Fibroblast of lung (primary cell): ENCODE measurements at places on chromosomes 5 and 9.

GRCh38 chr9:128409978-128410377, 10.7 kb upstream of the CERCAM start:
- DNase-seq = peak; percentile 25

- peak; percentile 1 for DNase-seq
Observed at GRCh38 chr9:23829580-23830475, 3.8 kb upstream of the ELAVL2 start.

DNA sequence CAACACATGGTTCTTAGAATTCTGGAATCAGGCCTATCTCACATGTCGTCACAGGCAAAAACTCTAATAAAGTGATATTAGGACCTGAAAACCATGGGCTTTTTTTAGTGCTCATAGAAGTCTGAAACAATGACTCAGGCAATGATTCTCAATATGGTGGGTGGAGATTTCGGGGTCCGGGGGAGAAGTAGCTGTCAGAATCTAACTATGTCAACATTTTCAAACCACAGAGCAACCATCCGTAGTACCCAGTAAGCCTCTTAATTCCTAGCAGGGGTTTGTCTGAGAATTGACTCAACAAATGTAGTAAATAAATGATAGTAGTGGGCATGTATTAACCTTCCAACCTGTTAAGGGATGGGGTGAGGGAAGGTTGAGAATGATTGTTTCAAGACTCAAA, 2.6 kb downstream of the AMACR start:
- DNase-seq = no peak

DNA sequence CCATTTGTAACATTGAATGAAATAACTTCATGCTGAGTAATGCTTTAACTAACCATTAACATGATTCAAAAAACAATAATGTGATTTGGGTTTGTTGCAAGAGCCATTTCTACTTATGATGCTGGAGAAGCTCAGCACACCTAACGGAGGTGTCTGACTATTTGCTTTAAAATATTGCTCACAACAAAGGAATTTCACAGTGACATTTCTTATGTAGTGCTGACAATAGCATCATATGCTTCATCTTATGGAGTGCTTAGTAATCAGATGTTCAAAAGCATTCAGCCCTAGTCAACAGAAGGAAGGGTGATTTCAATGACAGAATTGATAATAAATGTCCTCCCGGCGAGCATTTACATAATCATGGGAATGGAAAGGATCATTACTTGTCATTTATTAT, 1003.3 kb upstream of the COX7C start:
- no peak for DNase-seq
